Activated T-helper 9 cell treated with anti-CD3 and anti-CD28 coated beads, Interleukin-2, amount 50 U/mL, for 16 hours (primary cell): ENCODE measurements at places on chromosomes 5 and 9.

DNA sequence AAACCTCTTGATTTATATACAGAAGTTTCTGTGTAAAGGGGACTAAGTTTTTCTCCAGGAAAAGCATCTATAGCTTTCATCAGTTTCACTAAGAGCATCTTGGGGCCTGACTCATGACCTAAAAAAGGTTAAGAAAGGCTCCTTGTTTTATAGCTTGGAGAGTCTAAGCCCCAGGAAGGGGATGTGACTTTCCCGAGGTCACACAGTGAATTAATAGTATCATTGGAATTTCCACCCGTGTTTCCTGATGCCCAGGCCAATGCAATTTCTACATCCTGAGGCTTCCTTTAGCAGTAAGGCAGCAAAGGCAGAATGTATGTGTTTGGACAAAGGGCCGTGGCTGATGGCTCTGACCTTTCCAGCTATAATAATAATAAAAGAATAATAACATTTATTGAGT is 8.6 kb downstream of the MORN5 start:
- no peak for DNase-seq

DNA sequence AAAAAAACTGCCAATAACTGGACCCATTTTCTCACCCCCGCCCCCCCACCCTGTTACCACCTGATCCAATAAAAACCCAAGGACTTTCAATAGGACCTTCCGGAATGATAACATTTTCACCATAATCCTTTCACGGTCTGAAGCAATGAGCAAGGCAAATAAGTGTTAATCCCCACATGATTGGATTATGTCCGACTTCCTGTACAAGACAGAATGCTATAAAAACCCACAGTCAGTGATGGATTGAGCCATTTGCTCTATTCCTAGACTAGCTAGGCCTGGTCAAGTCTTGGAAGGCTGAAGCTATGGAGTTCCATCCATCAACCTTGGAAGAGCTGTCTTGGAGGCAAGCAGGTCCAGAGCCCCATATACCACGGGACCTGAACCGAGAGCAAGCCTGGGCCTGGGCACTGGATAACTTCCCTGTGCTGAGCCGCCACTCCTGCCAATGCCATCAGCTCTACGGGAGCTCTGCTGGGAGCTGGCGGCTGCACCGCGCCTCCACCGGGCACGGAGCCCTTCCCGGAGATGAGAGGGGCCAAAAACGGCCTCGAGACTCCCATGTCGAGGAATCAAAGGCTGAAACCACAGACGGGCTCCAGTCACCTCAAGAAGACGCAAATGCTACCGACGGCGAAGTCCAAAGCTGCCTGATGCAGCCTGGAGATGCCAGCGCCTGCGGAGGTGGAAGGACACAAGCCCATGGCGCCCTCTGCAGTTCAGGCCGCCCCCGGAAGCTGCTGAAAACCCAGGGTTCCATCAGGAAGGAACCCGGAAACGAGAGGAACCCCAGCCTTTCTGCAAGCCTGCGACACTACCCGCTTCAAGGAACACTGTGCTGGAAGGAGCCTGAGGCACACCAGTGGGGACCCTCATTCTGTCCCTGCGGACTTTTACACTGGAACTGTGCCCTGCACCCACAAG is 69.2 kb downstream of the ANXA2R start:
- no peak for DNase-seq

DNA sequence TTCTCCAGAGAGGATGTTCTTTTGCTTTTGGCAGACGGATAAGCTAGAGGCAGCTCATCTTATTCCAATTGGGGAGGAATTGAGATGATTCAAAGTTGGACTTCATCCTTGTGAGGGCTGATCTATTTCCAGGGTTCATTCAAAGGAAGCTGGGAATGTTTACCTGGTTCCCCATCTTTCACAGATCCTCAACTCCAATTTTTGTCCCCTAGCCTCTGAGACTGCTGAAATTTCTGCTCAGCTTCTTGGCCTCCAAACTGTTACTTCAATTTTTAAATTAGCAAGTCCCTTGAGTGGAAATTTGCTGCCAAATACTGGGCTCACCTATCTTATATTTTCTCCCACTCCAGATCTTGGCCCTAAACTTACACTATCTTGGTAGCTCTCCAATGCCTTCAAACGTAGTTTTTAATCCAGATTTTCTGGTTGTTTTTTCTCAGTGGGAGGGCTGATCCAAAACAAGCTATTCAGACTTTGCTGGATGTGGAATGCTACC is 93.9 kb upstream of the NEK6 start:
- DNase-seq = no peak

GRCh38 chr9:98334796-98335195 is 79.3 kb upstream of the TBC1D2 start:
- DNase-seq = no peak

- DNase-seq = no peak
Measured at GRCh38 chr9:126411225-126411947, 84.8 kb downstream of the MVB12B start.

DNA sequence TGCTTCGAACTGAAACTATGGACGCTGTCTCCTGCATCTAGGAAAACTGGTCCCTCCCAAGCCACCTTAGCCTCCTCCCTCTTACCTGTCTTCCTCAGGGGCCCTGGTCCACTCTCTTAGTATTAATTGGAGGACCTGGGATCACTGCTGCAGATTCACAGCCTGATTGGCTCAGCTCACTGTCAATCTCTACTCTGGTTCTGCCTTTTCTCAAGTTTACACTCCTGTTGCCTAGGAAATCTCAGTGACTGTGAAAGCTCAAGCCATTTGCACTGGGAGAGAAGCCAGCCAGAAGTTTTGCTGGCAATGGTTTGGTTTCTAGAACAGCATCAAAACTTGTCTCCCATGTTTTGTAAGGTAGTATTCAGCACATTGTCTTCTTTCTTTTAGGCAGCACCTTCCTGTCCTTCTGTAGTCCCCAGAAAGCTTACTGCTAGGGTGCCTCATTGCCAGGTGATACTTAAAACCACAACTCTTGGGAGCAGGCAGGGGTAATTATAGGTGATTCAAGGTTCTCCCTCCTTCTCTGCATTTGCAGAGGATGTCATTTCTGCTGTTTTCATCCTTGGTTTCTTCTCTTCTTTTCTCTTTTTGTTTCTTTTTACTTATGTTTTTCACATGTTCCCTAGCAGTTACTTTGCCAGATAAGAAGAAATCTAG is at the start of gene CAPSL:
Gene CAPSL, minus strand, starts transcription at position 55 of the 660 bp plus-strand sequence. CDS start 17,502 bp downstream, outside the sequence.
- DNase-seq = no peak

- no peak for DNase-seq
Measured at GRCh38 chr9:20619487-20620200, 2.7 kb downstream of the MLLT3 start.

DNA sequence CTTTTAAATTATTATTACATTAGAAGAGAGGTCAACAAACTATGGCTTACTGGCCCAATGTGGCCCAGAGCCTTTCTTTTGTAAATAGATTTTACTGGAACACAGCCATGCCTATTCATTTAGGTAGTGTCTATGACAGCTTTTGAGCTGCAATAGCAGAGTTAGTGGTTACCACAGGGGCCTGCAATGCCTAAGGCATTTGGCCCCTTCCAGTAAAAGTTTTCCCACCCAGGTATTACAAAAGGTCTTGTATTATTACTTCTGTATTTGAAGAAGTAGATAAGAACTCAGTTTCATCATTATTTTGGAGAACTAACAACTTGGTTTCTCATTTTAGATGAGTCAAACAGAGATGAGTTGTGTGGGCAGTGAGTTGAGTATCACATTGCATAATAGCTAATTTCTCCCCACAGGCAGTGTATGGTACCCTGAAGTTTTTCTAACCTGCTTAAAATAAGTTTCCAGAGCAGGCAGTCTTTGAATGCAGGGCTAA is 9.5 kb downstream of the MTRR start:
- no peak for DNase-seq

- no peak for DNase-seq
Measured at GRCh38 chr5:54580997-54581811, 63.6 kb downstream of the SNX18 start.

- no peak for DNase-seq
Measured at GRCh38 chr5:78504704-78505677, 143.6 kb downstream of the LHFPL2 start.

DNA sequence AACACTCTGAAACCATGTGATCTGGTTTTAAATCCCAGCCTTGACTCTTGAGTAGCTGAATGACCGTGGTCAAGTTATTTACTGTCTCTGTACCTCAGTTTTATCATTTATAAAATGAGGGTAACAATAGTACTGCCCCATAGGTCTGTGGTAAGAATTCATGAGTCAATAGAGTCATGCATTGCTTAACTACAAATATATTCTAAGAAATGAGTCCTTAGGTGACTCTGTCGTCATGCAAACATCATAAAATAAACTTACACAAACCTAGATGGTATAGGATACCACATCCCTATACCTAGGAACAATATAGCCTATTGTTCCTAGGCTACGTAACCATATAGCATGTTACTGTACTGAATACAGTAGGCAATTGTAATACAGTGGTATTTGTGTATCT is 20.3 kb upstream of the ABCA1 start:
- DNase-seq = no peak

DNA sequence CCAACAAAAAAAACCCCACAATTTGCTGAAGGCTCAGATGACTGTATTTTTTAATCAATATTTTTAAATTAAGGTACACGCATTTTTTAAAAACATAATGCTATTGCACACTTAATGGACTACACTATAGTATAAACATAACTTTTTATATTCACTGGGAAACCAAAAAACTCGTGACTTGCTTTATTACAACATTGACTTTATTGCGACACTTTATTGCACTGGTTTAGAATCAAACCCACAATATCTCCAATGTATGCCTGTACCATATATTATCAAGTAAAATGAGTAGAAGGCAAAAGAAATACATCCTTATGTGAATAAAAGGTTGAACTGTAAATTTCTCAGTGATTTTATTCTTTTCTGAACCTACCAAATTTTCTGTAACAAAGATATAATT is 53.7 kb downstream of the RICTOR start:
- DNase-seq = no peak

- no peak for DNase-seq
Measured at GRCh38 chr5:84506625-84507024, 121.9 kb upstream of the EDIL3 start.

GRCh38 chr9:89474939-89475338 is 23.0 kb downstream of the SEMA4D start:
- no peak for DNase-seq

- no peak for DNase-seq
Measured at GRCh38 chr9:100086097-100086635, 12.6 kb downstream of the ERP44 start.

- DNase-seq = no peak
Measured at GRCh38 chr9:99415606-99416005, 193.5 kb downstream of the SEC61B start.

- no peak for DNase-seq
Measured at GRCh38 chr9:72383978-72384709, 19.1 kb upstream of the ZFAND5 start.

- no peak for DNase-seq
Measured at GRCh38 chr5:142323480-142324135, 1.2 kb downstream of the SPRY4 start.

DNA sequence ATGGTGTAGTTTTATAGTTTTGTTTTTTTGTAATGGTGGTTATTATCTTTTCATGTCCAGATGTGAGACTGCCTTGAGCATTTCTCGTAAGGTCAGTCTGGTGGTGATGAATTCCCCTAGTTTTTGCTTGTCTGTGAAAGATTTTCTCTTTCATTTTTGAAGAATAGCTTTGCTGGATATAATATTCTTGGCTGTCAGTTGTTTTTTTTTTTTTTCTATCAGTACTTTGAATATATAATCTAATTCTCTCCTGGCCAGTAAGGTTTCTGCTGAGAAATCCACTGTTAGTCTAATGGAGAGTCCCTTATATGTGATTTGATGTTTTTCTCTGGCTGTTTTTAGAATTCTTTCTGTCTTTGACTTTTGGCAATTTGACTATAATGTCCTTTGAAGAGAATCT is 106.9 kb downstream of the CARTPT start:
- DNase-seq = no peak

- no peak for DNase-seq
Measured at GRCh38 chr9:124899845-124900244, 37.9 kb downstream of the ARPC5L start.

GRCh38 chr9:73347720-73348119 is 196.1 kb downstream of the ANXA1 start:
- no peak for DNase-seq

- no peak for DNase-seq
Measured at GRCh38 chr5:104573949-104574709, 1011.5 kb upstream of the NUDT12 start.

- peak; percentile 49 for DNase-seq
Measured at GRCh38 chr9:89605465-89606048, 745 bp downstream of the GADD45G start.

DNA sequence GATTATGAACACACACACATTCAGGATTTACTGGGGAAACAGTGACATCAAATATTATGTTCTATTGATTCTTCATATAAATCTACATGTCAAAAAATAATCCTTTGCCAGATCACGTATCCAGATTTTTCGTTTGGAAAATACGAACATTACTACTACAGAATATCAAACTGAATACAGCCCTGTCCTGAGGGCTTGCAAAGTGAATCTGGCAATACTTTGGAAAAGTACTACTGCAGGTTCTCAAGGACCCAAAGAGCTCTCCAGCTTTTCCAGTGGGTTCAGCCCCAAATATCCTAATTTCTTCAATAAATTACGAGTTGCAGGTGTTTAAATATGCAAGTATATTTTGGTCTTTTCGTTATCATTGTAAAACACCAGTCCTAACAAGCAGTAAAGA is 411 bp upstream of the NDUFS4 start:
- no peak for DNase-seq

DNA sequence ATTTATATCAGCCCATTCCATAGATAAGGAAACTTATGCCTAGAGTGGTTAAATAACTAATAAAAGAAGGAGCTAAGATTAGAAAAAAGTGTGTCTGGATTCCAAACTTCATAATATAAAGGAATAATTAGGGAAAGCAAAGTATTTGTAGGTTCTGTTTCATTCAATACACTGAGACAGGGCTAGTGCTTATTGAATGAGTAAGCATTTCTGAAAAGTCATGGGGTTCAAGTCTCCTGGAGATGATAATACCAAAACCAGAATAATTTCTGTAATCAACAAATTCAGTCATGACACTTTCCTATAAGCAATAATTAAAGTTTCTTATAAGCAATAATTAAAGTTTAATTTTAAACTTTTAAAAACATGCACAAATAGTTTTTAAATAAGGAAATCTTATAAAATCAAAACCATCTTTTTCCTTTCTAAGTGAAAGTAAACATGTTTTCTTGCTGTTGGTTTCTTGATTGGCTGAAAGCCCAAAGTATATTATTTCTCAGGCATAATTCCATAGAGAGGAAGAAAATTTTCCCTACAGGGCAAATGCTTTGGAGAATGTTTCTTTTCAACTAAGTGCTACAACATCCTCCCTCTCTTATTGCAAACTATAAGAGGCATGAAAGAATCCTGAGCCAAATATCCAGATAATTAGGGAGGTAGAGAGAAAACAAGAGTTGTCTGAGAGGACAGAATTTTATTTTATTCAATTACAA is 510.2 kb downstream of the PRELID2 start:
- DNase-seq = no peak

DNA sequence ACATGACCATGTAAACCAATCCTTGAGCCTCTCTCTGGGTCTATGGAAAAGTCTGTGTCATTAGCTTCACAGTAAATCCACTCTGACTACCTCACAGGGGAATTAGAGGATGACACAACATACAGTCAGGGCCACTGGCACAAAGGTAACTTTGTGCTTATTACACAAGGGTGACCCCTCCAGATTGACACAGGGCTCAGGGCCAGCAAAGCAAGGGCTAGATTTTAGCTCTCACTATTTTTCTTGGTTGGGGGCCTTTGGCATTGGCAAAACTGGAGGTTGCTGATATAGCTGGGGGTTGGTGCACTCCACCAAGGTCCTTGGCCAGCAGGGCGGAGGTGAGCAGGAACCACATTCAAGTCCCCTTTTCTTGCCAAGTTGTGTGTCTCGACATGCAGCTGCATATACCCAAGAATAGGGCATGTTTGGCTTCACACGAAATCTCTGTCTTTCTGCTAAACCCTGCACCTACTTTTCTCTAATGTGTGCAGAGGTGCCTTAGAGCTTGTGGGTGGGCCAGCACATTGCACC is 15.2 kb upstream of the OSMR start:
- no peak for DNase-seq
